ENCODE measurements at places on chromosomes 3 and 15. TPM values are rescaled to one million over a fixed set of nuclear protein-coding genes. Genes with fewer than 3 reads are reported as not detected.

Gene SLC28A1
- 7.5 TPM for polyA plus RNA-seq

Gene PCOLCE2
- polyA plus RNA-seq = 5.5 TPM

Gene MAP1A
- polyA plus RNA-seq = 8.9 TPM

Gene SHQ1
- polyA plus RNA-seq = 20.9 TPM

Gene FBXO40
- 0.03 TPM for polyA plus RNA-seq

Gene ASB14
- 0.77 TPM for polyA plus RNA-seq

Gene OCA2
- 9.6 TPM for polyA plus RNA-seq

Gene TTC21A
- polyA plus RNA-seq = 7.0 TPM

Gene PML
- 27.5 TPM for polyA plus RNA-seq

Gene PRKCD
- polyA plus RNA-seq = 25.5 TPM

Gene CGNL1
- 62.5 TPM for polyA plus RNA-seq

Gene TTLL13
- 0.15 TPM for polyA plus RNA-seq

Gene MYZAP
- polyA plus RNA-seq = 9.7 TPM

Gene ADAMTSL3
- polyA plus RNA-seq = 5.3 TPM

Gene EBLN2
- 2.1 TPM for polyA plus RNA-seq

Gene GNAT1
- 0.03 TPM for polyA plus RNA-seq

Gene LIPC
- 13.1 TPM for polyA plus RNA-seq

Gene TIMP4
- 1.1 TPM for polyA plus RNA-seq

Gene RBP2
- polyA plus RNA-seq = 0.40 TPM

Gene GHSR
- polyA plus RNA-seq = not detected

Gene CHCHD4
- polyA plus RNA-seq = 19.9 TPM

Gene KBTBD12
- 1.1 TPM for polyA plus RNA-seq

Measured in right renal pelvis (tissue), 4 donors.